ENCODE measurements at places on chromosomes 4 and X. TPM values are rescaled to one million over a fixed set of nuclear protein-coding genes. Genes with fewer than 3 reads are reported as not detected.
A peak's percentile ranks its signal among the peaks of the same experiment; 100 is the strongest.

Gene ADH7
- not detected for total RNA-seq

Gene PASD1
- not detected for total RNA-seq

Gene FAT1
- total RNA-seq: 77.8 TPM

Gene SOX3
- 1.6 TPM for total RNA-seq

Gene MAOB
- 0.46 TPM for total RNA-seq

DNA sequence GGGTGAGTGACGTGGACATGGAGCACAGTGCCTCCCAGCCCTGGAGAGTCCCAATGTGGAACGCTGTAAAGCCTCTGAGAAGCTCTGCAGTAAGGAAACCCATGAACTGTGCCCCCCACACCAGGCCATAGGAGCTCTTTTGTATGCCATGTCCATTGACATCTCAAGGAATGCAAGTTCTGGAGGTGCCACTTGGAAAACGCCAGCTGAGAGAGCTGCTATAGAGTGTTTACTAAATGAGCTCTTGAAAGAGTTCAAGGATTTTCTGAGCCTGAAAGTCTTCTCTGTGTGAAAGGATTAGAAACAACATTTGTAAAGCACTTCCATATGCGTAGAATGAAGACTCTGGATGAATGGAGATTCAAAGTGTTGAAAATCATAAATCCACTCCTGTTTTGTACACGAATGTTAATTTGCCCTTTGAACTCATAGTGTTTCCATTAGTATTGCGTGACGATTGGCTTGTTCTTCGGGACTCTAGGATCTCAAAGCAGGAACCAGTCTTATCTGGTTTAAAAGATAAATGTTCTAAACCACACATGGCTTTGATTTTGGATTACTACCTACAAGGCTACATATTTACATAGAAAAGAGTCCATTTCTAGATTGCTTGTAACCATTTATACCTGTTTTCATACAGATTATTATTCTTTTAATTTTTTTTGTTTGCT lies 41.8 kb upstream of the STOX2 start:
- H3K27me3 ChIP-seq: no peaks in the 10 kb centered on the region
- DNase-seq: no peak
- H3K4me3 ChIP-seq: no peak overlapping the region
- H3K4me1 ChIP-seq: peaks cover 6% of the 10 kb centered on the region

DNA sequence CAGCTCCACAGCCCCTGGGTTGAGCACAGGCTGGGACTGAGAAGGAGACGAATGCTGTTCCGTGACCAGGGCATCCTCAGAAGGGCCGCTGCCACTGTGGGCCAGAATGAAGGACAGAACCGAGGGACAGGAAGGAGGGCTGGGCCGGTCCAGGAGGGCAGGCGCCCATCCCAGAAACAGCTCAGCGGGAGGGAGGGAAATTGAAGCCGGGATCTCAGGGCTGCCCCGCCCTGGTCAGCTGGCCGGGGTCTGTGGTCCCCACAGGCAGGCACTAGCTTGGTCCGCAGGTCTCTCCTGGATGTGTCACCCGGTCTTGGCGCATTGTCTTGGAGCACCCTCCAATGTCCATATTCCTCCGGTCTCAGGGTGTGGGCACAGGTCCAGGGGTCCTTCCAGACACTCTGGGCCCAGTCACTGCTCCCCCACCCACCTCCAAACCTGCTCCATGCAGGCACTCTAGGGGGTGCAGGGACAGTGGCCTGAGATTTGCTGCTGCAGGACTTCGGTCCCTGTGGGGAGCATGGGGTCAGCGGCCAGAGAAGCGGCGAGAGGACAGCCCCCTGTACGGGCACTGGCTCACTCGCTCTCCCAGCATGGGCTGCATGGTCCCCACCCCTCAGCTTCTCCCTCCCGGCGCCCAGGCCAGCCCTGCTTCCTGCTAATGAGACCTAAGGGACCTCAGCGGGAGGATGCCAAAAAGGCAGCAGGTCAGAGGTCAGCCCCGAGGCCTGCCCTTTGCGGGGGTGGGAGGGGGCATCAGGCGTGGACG lies 23.9 kb upstream of the MXD4 start:
- no peaks in the 10 kb centered on the region for H3K36me3 ChIP-seq
- no peaks in the 10 kb centered on the region for H3K4me1 ChIP-seq
- no peak overlapping the region for H3K4me3 ChIP-seq
- no peaks in the 10 kb centered on the region for H3K27me3 ChIP-seq

- H3K36me3 ChIP-seq: no peaks in the 10 kb centered on the region
- no peaks in the 10 kb centered on the region for H3K4me1 ChIP-seq
- no peak overlapping the region for H3K27ac ChIP-seq
- H3K4me3 ChIP-seq: no peak overlapping the region
- no peaks in the 10 kb centered on the region for H3K27me3 ChIP-seq
These were observed 194.0 kb upstream of the NUDT6 start for GRCh38 chr4:123116412-123116811.

- H3K4me3 ChIP-seq: no peak overlapping the region
- H3K4me1 ChIP-seq: no peaks in the 10 kb centered on the region
- no peak overlapping the region for H3K27ac ChIP-seq
- DNase-seq: no peak
- H3K27me3 ChIP-seq: no peaks in the 10 kb centered on the region
These were observed 20.7 kb downstream of the PAGE5 start for GRCh38 chrX:55240788-55241340.

GRCh38 chr4:95290702-95291101 lies 258.1 kb downstream of the UNC5C start:
- H3K27ac ChIP-seq: no peak overlapping the region
- DNase-seq: no peak
- H3K27me3 ChIP-seq: no peaks in the 10 kb centered on the region

DNA sequence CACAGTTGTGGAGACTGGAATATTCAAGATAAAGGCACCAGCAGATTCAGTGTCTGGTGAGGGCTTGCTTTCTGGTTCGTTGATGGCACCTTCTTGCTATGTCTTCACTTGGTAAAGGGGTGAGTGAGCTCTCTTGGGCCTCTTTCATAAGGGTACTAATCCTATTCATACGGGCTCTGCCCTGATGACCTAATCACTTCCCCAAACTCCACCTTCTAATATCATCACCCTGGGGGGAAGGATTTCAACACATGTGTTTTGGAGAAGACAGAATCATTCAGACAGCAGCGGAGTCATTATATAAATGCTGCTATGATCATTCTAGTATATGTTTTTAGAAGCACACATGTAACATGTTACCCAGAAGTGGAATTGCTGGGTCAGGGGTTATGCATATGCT lies 295.3 kb upstream of the CTSO start:
- no peaks in the 10 kb centered on the region for H3K27me3 ChIP-seq
- no peak for DNase-seq
- H3K4me1 ChIP-seq: no peaks in the 10 kb centered on the region
- no peak overlapping the region for H3K27ac ChIP-seq
- H3K4me3 ChIP-seq: no peak overlapping the region

GRCh38 chr4:2942532-2943363 lies 20.5 kb downstream of the NOP14 start:
- H3K4me1 ChIP-seq: peaks cover 3% of the 10 kb centered on the region
- no peak overlapping the region for H3K27ac ChIP-seq
- no peaks in the 10 kb centered on the region for H3K27me3 ChIP-seq
- H3K36me3 ChIP-seq: peaks cover 94% of the 10 kb centered on the region
- peak; percentile 45 for DNase-seq
- H3K4me3 ChIP-seq: no peak overlapping the region

Data from endodermal cell (in vitro differentiated cells).